Activated B cell treated with CpG ODN at 0.5 μM for 24 hours (primary cell): ENCODE measurements at places on chromosomes 4 and X. TPM values are rescaled to one million over a fixed set of nuclear protein-coding genes. Genes with fewer than 3 reads are reported as not detected.

MTMR8 gene
- 4.3 and 4.7 TPM in 2 replicates for total RNA-seq

DNA sequence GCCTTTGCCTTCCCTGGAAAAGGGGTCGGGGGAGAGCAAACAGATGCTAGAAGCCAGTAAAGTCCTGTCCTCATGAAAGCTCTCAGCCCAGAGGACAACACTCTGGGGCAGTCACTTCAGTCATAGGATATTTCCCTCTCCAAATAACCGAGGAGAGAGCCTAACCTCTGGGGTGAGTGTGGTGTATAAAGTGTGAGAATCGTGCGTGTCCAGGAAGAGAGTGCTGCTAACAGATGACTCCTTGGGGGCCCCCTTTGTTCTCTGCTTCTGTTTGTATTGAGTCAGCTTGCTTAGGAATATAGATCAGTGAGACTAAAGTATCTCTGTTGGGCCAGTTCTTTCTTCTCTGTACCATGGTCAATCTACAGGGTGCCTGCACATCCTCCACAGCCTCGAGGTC, 247.2 kb downstream of the PALLD start:
- DNase-seq: no peak

- DNase-seq: no peak
Observed at GRCh38 chrX:16953606-16954211, 7.3 kb downstream of the REPS2 start.

ARHGAP4 gene
- total RNA-seq: 151 and 158 TPM in 2 replicates

- DNase-seq: no peak
Observed at GRCh38 chrX:13254076-13254785, 65.6 kb downstream of the ATXN3L start.

GRCh38 chrX:41599507-41599906, 89.3 kb upstream of the GPR34 start:
- no peak for DNase-seq

- no peak for DNase-seq
Observed at GRCh38 chr4:118282692-118283091, 70.1 kb downstream of the PRSS12 start.

- no peak for DNase-seq
Observed at GRCh38 chrX:48451708-48452107, 18.4 kb downstream of the SLC38A5 start.
